ENCODE measurements at places on chromosomes 12 and 14. TPM values are rescaled to one million over a fixed set of nuclear protein-coding genes. Genes with fewer than 3 reads are reported as not detected.

The PDE3A gene
- 29.0 TPM for total RNA-seq

- no peak for DNase-seq
Measured at GRCh38 chr12:131074221-131075083, 120.7 kb downstream of the ADGRD1 start.

- no peak for DNase-seq
Measured at GRCh38 chr14:105043641-105044040, 21.6 kb downstream of the GPR132 start.

- DNase-seq: no peak
Measured at GRCh38 chr14:29419736-29420135, 507.9 kb downstream of the PRKD1 start.

The DDN gene
- total RNA-seq: 0.03 TPM

DNA sequence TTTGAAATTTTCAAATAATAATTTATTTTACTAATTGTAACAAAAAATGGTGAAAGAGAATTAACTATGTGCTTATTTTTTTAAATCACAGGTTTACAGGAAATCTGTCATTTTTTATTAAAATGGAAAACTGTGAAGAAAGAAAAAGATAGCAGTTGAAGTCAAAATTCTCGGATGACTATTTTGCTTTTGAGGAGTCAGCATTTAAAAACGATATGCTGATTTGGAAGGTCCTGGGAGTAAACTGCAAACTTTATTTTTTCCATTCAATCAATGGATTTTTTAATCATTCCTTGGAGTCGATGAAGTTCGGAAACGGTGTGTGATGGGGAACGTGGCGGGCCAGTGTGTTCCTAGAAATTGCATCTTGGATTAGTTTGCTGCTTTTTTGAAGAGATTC, 258.9 kb upstream of the NAV3 start:
- no peak for DNase-seq

Data from SK-MEL-5 (cell line).